ENCODE measurements at places on chromosomes 4 and X. TPM values are rescaled to one million over a fixed set of nuclear protein-coding genes. Genes with fewer than 3 reads are reported as not detected.

PPP2R2C gene
- total RNA-seq = 0.27 TPM

NPY2R gene
- total RNA-seq = not detected

LPAR4 gene
- total RNA-seq = not detected

DNA sequence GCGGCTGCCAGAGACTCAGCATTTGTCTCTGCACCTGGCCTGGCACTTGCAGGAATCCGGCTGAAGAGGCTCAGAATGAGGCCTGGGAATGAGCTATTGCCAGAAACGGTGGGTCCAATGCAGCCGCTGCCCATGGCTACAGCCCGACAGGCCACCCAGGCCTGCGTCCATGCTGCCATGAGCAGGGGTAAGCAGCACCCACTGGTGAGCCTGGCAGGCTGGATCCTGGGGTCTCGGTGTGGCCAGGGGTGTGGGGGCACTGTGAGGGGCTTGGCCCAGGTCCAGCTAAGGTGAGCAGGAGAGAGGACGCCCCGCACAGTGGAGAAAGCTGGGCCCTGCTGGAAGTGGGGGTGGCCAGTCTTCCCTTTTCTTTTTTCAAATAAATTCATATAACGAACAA, 60.3 kb upstream of the MXD4 start:
- DNase-seq = no peak

GRCh38 chrX:47210661-47211425, 7.6 kb upstream of the CDK16 start:
- DNase-seq = peak; percentile 23

GRCh38 chr4:19171832-19172231, 1079.9 kb upstream of the SLIT2 start:
- DNase-seq = no peak

- no peak for DNase-seq
Observed at GRCh38 chr4:151004222-151004621, 10.9 kb downstream of the LRBA start.

DNA sequence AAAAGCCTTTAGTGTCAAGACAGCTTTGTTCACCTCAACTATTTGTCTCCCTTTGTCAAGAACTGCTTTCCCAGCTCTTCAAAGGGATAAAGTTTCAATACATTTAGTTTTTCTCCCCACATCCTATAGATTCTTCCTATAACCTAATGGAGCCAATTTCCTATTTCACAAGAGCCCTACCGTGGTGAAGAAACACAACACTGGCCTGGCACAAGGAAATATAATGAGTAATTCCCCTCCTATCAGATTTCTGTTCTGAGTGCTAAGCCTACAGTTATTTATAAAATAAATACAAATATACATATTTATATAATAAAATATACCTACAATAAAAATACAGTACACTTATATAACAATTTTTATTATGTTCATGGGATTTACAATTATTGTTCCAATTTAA, 89.9 kb downstream of the SHISA3 start:
- no peak for DNase-seq

DNA sequence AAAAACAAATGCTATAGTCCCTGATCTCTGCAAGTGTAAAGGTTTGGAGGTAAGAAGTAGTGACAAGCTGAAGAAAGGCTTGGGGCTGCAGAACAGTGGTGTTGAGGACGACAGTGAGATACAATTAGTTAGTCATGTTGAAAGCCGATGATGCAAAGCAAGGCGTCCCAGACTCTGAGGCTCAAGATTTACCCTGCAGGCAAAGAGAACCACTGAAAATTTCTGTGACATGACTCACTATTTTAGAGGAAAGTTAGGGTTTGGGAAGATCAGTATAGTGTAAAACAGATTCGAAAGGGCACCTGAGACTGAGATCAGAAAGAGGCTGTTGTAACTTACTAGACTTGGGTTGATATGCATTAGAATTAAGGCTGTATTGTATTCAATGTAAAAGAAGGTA, 281.3 kb upstream of the FTHL17 start:
- no peak for DNase-seq

- DNase-seq = no peak
Observed at GRCh38 chrX:124606724-124607123, 260.4 kb downstream of the SH2D1A start.
